ENCODE measurements at places on chromosomes 6 and 20. TPM values are rescaled to one million over a fixed set of nuclear protein-coding genes. Genes with fewer than 3 reads are reported as not detected.
A peak's percentile ranks its signal among the peaks of the same experiment; 100 is the strongest.

- no peak for DNase-seq
Observed at GRCh38 chr6:45956663-45957062, 59.0 kb downstream of the CLIC5 start.

- DNase-seq, result no peak
Observed at GRCh38 chr6:105445481-105445880, 42.6 kb upstream of the PREP start.

DNA sequence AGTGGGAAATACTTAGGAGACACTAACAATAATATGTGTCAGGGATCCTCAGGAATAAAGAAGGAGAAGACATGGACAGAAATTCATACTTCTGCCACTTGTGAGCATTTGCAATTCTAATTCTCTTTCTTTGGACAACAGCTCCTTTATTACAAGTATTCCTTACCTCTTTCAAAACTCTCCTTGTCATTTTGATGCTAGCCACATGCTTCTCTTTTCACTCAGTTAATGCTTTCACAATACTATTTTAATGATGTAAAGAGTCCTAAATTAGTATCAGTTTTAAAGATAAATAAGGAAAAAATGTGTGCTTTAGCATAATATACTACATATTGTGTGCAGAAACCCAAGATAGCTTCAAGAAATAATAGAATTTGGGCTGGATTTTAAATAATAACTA lies 62.5 kb downstream of the AHI1 start:
- no peak for DNase-seq

DNA sequence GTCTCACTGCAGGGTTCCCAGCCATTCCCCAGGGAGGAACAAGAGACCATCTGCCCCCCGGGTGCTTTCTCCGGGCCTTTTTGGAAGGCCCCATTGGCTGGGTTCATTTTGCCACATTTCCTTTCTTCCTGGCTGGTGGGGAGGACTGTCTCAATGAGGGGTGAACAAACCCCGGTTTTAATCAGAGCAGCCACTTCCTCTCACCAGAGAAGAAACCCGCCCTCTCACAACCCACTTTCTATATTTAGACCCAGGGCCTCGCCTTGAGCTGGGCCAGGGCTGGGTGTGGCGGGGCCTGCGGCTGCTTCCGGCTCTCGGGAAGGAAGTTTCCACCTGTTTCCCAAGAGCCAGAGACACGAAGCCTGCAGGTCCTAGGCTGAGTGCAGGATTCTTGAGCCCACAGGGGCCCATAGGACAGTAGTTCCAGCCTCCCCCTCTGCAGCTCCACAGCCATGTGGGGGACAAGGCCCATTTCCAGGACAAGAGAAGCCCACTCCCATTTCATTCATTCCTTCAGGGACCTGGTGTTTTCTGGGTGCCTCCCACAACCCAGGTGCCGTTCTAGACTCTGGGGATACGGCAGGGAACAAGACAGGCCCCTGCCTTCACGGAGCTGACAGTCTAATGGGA lies 41.8 kb downstream of the RBM38 start:
- peak; percentile 80 for DNase-seq

GRCh38 chr6:16146028-16146427 lies 17.1 kb downstream of the MYLIP start:
- DNase-seq, result no peak

DNA sequence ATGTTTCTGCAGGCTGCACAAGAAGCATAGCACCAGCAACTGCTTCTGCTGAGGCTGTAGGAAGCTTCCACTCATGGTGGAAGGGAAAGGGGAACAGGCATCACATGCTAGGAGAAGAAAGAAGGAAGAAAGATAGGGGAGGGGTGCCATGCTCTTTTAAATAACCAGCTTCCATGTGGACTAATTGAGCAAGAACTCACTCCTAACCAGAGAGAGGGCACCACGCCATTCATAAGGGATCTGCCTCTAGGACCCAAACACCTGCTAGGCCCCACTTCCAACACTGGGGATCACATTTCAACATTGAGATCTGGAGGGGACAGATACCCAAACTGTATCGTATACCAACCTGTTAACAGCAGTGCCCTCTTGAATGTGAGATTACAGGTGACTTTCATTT lies 46.9 kb upstream of the ARMC2 start:
- no peak for DNase-seq

GRCh38 chr20:34525342-34525708 lies 9.1 kb downstream of the DYNLRB1 start:
- no peak for DNase-seq

DNA sequence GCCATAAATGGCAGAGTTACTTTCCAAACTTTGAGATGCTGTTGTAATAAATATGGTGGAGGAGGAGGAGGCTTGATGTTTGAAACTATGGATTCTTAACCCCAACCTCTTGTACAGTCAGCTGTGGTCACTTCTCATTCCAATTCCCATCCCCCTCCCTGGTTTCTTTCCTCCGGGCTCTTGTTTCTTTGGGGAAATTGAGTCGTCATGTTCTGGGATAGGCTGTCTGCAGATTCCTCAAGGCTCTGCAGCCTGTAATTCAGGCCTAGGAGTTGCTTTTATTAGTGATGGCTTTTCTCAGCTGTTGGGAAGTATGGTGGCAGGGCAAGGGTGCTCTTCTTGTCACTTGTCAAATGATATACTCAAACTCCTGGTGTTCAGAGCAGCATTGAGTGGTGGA lies 2.6 kb downstream of the PTK7 start:
- no peak for DNase-seq

GRCh38 chr6:24436979-24437378 lies 34.2 kb downstream of the MRS2 start:
- no peak for DNase-seq

- DNase-seq, result no peak
Observed at GRCh38 chr6:159701413-159701999, 8.5 kb upstream of the SOD2 start.

DNA sequence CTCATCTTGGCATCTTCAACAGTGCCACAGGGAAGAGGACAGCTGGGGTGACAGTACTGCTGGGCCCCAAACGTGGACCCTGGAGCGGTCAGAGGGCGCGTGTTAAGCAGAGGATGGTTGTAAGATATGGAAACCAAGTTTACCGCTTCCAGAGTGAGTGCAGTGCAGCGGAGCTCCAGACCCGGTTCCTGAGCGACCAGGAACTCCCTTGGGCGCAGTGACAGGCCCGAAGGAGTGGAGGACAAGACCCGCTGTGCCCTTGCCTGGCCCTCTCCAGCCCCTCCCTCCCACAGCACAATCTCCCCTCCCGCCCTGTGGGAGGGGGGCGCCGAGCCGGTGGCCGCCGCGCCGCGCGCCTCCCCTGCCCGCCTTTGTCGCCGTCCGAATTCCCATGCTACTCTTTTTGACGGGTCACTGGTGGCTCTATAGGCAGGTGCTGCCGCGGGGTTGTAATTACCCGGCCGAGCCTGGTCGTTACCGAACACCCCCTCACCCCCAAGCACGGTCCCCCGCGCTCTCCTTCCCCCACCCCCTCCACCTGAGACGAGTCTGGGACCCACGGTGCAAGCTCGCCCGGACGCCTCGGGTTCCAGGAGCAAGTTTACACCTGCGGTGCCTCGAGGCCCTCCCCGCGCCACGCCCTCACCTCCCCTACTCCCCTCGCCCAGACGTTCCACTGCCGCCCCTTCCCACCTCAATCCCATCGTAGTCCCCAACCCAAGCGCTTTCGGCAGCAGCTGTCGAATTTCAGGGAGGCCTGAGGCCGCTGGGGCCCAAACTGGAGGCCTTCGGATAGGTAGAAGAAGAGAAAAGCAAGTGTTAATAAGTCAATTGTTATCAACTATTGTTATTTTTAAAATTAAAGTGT lies 3.9 kb downstream of the NR2E1 start:
- no peak for DNase-seq

DNA sequence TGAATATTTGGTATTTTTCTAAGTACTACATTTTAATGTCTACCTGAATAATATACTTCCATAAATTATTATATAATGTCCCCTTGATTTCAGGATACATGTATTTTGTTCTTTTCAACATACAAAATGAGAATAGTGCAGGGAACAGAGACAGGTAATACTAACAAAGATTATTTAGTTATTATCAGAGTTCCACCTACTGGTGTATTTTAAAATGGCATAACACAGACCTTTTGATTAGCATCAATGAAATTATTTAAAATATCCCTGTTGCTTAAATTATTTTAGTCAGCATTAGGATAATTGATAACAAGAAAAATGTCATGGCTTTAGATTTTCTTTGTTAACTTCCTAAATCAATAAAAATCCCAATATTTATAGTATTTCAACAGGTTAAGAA lies 184.0 kb downstream of the PRDM13 start:
- no peak for DNase-seq

DNA sequence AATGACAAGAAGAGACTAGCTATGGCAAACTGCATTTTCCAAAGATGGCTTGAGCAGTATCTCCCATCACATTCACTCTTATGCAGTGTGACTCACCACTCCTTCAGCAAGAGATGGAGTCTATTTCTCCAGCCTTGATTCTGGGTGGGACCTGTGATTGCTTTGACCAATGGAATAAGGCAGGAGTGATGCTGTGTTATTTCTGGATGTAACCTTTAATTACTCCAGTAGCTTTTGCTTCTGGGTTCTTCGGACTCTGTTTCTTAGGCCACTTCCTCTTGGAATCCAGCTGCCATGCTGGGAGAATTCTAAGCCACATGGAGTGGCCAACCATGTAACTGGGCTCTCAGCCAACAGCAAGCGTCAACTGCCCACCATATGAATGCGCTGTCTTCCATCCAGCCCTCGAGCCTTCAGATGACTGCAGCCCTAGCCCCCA lies 50.7 kb downstream of the TGM2 start:
- no peak for DNase-seq

DNA sequence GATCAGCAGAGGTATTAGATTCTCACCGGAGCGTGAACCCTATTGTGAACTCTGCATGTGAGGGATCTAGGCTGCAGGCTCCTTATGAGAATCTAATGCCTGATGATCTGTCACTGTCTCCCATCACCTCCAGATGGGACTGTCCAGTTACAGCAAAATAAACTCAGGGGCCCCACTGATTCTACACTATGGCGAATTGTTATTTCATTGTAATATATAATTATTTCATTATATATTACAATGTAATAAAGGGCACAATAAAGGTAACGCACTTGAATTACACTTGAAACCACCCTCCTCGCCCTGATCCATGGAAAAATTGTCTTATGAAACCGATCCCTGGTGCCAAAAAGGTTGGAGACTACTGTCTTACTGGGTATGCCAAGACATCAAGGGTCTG lies 18.6 kb downstream of the PRKN start:
- DNase-seq, result no peak

GRCh38 chr6:139240161-139241010 lies 51.4 kb downstream of the TXLNB start:
- no peak for DNase-seq

GRCh38 chr6:124123617-124124209 lies 320.0 kb downstream of the NKAIN2 start:
- no peak for DNase-seq

DNA sequence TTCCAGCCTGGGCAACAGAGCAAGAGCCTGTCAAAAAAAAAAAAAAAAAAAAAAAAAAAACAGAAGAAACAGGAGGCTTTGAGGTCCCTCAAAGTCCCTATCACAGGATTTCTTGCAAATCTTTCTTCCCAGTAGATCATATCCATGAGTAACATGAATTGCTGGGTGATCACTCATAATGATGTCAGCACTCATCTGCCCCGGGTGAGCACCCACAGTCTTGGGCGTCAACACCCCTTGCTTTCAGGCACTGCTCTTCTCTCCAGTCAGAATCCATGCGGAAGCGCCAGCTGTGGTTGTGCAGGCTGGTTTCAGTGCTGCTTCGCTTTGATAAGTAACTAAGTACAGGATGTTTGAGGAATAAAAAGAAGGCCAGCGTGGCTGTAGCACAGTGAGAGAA lies 40.2 kb upstream of the INSM1 start:
- DNase-seq, result no peak

GRCh38 chr20:7974785-7975435 lies 34.7 kb upstream of the HAO1 start:
- no peak for DNase-seq

- DNase-seq, result no peak
Observed at GRCh38 chr20:10699941-10700340, 26.1 kb upstream of the JAG1 start.

GRCh38 chr6:3220366-3220765 lies 7.1 kb downstream of the TUBB2B start:
- no peak for DNase-seq

GRCh38 chr6:27422651-27423332 lies 34.2 kb downstream of the ZNF391 start:
- peak; percentile 73 for DNase-seq

DNA sequence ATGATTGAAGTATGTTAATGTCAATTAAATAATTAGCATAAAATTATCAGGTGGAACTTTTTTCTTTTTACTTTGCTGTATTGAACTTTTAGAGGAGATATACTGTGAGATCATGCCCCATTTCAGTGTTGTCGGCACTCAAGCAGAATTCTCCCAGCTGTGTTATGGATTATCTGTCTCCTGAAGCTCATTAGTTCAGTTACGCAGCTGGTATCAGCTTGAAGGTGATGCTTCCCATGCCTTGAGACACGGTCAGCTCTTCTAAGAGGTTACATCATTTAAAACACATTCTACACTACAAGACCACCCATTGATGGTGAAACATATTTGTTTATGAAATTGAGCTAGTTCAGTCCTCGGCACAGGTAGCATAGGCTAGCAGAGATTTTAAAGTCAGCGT lies 68.9 kb upstream of the PHACTR2 start:
- no peak for DNase-seq

DNA sequence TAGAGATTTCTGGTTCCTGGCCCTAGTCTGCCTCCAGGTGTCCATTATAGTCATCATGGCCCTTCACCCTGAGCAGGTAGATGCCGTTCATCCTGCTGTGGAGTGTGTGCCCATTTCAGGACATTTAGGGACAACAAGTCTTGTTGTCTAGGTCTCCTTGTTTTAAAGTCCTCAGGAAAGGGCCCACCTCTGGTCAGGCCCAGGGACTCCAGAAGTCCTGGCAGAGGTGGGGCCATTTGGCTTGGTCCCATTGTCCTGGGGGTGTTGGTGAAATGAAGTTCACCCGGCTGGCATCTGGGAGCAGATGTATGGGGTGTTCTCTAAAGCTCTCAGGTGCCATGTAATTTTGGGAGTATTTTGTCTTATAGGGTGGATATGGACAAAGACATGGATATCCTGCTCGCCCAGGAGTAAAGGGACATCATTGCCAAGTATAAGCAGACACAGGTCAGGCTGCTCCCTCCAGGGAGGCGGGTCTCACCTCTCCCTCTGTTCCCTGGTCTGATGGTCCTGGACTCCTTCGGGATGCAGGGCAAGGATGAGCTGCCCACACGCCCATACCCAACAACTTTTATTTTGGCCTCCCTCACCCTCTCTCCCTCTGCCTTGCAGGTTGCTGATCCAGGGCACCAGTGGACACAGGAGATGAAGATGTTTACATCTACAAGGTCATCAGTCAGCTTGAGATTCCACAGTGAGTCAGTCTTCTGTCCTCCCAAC lies 31.7 kb upstream of the MAS1L start:
- no peak for DNase-seq

The NCOA7 gene
- total RNA-seq, result 12.6 TPM

The UNC93A gene
- not detected for total RNA-seq

The CD40 gene
- total RNA-seq, result 19.0 TPM

The KCNK16 gene
- total RNA-seq, result not detected

The SLC22A3 gene
- total RNA-seq, result 0.57 TPM

The STMND1 gene
- not detected for total RNA-seq

The SLC22A1 gene
- 0.97 TPM for total RNA-seq

All from right cardiac atrium (tissue), 5 donors.